ENCODE measurements at places on chromosomes 2 and 18.

DNA sequence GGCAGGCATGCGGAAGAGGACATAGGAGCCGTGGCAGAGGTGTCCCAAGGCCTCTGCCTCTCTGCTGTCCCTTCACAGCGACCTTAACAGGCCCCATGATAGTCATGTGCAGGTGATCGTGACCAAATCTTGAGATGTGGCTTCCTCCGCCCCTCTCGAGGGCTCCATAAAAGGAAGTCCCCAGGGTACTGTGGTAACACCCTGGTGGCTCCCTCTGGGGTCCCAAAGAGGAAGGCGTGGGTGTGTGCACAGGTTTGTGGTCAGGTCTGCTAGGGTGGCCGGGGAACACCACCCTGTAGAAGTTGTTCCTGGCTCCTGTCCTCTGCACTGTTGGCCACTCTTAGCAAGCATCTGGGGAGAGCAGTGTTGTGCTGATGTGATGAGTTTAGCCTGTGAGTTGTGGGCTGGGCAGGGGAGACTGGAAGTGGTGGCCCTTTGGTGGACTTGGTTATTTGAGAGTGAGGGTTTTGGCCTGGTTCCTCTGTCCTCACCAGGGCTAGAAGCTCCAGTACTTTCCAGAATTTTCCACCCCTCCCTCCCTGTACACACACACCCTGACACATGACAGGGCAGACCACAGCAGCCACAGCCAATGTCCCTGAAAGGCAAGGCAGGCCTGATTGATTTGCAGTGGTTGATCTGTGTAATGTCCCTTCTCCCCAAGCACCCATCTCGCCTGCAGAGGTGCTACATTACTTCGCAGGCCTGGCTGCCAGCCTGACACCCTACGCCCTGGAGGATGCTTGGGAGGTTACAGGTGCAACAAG is 68.9 kb upstream of the BOD1L2 start:
- no peak for DNase-seq

DNA sequence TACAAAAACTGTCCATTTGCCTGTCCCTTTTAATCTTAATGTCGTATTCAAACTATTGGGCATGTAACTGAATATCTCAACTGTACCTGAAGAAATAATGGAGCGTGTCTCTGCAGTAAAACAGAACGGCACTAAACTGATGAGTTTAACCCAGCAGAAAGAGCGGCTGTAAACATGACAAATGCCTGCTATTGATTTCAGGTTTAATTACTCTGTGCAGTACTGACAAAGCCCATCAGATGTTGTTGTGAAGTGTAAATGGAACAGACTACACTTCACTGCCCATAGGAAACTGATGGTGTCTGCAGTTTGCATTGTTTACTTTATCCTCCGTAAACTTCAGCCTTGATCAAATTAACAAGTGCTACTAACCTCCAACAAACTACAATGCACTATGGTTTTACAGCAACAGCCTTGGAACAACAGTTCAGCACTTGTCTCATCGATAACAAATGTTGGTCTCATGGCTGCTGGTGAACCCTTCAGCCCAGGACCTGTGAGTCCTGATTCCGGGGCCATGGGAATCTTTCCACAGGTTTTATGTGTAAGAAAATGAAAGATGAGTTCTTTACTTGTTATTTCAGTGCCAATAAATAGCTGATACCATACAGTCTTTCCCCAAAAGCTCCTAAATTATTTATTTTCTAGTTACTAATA is 316.5 kb downstream of the CCDC178 start:
- DNase-seq, result no peak

GRCh38 chr2:191180276-191180675 is 29.5 kb upstream of the STAT4 start:
- no peak for DNase-seq

GRCh38 chr2:200471928-200472645 is 37.8 kb downstream of the KCTD18 start:
- no peak for DNase-seq

- DNase-seq, result no peak
Measured at GRCh38 chr2:196046123-196046917, 22.3 kb downstream of the DNAH7 start.

- no peak for DNase-seq
Measured at GRCh38 chr2:99395589-99396130, 58.5 kb downstream of the EIF5B start.

DNA sequence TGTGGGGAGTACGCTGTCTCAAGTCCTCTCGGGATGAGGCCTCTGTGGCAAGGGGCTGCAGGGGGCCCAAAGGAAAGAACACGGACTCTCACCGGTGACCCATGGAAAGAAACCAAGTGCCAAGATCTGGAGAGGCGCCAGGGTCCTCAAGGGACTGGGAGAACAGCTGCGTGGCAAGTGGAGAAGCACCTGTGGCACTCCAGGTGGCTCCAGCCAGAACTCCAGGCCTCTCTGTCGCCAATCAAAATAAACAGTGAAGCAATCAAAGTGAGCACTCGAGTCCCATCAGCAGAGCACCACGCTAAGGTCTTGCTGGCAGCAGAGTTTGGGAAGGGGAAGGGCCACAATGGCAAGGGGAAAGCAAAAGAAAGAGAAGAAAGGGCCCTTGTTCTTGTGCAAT is 54.7 kb downstream of the BCL2 start:
- DNase-seq, result no peak

DNA sequence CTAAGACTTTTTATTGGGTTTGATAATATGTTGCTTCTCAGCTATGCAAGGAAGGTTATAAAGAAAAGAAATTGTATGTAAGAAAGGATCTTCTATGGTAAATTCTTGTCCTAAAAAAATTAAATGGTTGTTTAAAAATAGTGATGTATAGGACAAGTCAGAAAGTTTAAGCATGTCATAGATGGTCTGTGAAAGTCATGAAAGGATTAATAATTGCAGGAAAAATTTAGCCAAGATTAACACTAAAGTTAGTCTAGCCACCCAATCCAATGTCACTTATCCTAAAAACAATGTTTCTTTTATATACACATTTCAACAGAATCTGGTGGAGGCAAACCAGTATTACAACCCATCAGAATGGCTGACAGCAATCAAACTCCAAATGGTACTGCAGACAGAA is 1046.7 kb upstream of the SLC39A10 start:
- no peak for DNase-seq

- DNase-seq, result no peak
Measured at GRCh38 chr2:58484629-58485028, 243.5 kb upstream of the FANCL start.

GRCh38 chr2:223941579-223942277 is 3.4 kb downstream of the WDFY1 start:
- no peak for DNase-seq

GRCh38 chr2:215425021-215425782 is 10.7 kb downstream of the FN1 start:
- DNase-seq, result no peak

- DNase-seq, result no peak
Measured at GRCh38 chr18:50315100-50315871, 27.8 kb upstream of the CXXC1 start.

Data from non-pigmented ciliary epithelial cell (primary cell).